Stimulated activated CD4-positive, alpha-beta T cell treated with anti-CD3 and anti-CD28 coated beads, Interleukin-4, amount 100 ng/mL, for 4 hours (primary cell): ENCODE measurements at places on chromosomes 5 and 9.
A peak's percentile ranks its signal among the peaks of the same experiment; 100 is the strongest.

GRCh38 chr5:91223886-91224285, 159.2 kb downstream of the ARRDC3 start:
- no peak for DNase-seq

GRCh38 chr5:31630931-31631330, 8.0 kb upstream of the PDZD2 start:
- no peak for DNase-seq

- DNase-seq, result no peak
These were observed 7.0 kb downstream of the SARDH start for GRCh38 chr9:133730994-133731715.

GRCh38 chr9:115276621-115277020, 158.7 kb upstream of the TNC start:
- DNase-seq, result no peak

DNA sequence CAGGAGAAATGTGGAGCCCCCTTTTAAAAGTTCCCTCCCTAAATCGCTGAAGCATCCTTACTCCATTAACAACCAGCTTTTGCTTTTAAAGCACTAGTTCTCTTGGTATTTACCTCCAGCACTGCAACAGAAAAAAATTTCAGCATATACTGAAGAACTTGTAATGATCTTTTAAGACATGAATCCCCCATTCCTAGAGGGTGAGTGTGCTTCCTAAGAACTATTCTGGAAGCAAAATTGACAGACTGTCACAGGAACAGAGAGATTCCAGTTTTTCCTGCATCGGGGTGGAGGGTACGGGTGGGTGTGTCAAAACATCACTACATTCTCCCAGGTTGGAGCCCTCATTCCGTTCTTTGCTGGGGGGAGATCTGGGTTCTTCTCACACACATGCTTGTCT, 151.9 kb downstream of the EBF1 start:
- DNase-seq, result no peak

DNA sequence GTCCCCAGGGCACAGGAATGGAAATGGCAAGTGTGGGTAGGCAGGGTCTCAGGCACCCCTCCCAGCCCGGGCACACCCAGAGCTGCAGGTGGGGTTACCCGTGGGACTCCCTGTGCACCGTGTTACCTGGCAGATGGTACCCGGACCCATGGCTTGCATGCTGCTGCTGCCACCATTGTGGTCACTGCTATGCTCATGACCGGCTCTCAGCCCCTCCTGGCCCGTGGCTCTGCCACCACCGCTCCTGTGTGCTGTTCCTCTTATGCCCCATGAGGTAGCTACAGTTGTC, 21.7 kb upstream of the HMCN2 start:
- no peak for DNase-seq

- DNase-seq, result no peak
These were observed 278.6 kb downstream of the SPOCK1 start for GRCh38 chr5:137220523-137220927.

DNA sequence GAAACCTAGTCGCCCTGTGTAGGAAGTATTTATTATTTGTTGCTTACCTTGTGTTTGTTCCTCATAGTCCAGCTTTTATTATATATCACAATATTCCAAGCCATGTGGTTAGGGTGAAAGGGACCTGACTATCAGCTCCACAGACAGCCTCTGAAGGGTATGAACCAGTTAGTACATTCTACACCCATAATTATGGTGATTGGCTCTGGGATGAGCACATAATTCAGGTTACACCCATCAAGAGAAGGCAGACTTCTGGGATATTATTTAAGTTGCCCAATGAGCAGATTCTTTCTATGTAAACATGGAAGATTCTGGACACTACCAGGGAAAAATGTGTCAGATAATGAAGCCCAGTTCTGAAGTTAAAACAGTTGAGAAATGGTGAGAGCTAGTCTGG, 168.0 kb downstream of the KIF4B start:
- DNase-seq, result no peak

DNA sequence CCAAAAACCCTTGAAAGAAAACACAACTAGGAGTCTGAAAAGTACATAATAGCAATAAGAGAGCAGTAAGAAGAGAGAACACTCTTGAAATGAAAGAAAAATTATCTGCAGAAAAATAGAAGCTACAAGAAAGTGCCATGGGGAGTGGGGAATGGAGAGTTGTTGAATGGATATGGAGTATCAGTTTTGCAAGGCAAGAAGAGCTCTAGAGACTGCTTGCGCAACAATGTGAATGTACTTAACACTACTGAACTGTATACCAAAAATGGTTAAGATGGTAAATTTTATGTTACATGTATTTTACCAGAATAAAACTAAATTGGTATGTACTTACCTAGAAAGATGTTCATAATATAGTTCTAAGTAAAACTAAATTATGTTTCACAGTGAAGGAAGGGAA, 54.8 kb upstream of the RASGRF2 start:
- no peak for DNase-seq

DNA sequence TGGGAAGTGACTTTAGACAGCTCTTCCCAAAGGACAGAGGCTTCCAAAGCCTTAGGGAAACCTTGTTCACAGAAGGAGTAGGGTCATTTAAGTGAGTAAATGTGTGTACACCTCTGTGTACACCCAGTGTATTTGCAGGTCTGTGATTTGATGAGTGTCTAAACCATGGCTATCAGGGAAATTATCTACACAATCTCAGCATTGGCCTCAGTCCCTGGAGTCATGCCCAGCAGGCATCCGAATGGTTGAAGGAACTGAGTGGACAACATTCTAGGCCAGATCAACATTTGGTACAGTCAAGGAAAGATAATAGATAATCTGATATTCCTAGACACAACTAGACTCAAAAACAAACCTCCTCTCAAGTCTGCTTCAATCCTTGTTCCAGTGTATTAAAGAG, 258.4 kb upstream of the DAPK1 start:
- no peak for DNase-seq

- no peak for DNase-seq
These were observed 149.3 kb upstream of the MPDZ start for GRCh38 chr9:13428766-13429165.

GRCh38 chr5:12392246-12392645, 488.0 kb upstream of the CTNND2 start:
- no peak for DNase-seq

DNA sequence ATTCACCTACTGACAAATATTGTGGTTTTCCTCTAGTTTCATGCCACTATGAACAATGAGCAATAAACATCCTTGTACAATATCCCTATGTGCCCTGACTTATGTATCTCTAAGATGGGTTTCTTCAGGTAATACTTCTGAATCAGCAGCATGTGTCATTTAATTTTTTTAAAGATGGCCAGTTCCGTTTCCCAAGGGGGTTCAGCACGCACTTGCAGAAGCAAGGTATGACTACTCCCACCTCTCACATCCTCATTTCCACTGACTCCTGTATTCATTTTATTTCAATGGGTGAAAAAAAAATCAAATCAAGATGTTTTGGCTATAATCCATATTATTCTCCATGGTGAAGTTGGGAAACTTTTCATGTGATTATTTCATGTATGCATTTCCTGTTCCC, 14.7 kb upstream of the ADAMTS19 start:
- no peak for DNase-seq

DNA sequence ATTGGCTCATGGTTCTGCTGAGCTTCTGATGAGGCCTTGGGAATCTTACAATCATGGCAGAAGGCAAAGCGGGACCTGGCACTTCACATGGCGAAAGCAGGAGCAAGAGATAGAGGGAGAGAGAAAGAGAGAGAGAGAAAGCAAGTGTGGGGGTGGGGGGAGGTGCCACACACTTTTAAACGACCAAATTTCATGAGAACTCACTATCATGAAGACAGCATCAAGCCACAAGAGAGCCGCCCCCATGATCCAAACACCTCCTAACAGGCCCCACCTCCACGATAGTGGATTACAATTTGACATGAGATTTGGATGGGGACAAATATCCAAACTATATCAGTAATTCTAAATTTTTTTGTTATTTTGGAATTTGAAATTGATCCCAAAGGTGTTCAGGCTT, 553.9 kb downstream of the PRR16 start:
- no peak for DNase-seq

DNA sequence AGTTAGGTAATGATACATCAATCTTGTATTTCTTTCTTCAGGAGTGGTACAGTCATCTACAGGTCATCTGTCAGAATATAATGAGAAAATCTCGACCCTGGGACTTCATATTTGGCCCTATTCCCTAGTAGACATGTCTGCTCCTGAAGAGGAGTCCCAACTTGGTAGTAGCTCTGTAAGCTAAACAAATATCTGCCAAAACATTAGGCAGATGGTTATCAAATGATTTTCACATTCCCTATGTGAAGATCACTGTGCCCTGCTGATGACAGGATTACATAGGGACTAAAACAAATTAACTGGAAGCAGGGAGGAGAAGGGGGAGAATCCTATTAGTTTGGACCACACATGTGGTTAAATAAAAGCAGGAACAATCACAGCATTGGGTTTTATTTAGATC, 138.6 kb upstream of the NFIB start:
- DNase-seq, result no peak

- DNase-seq, result no peak
These were observed 8.7 kb upstream of the CDKN2AIPNL start for GRCh38 chr5:134420343-134420742.

DNA sequence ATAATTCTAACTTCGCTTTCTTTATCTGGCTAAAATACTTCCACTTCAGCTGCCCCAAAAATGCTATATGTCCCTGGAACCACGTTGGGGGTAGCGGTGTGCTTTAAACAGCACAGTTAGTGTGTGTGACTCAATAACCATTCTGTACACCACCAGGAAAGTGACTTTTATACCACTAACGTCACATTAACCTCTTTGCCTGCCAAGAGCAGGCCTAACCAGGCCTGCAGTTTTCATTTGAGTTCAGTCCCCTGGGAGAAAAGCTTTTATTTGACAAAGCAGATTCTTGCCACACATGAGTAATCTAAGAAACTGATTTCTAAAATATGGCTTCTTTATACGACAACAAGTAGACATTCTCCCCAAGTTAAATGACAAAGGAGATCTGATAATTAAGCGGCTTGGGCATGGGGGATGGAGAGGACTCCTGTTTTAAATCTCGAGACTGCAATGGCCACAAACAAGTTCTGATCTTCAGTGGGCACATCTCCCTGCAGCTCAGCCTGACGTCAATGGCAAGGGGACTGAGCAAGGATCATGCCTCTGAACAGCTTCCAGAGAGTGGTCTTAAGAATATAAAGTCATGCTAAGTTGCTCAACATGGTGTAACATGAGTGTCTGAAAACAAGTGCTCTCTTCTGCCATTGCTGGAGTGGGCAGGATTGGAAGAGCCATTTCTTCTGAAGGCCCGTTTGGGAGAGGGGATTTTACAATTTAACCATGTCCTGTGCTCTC, 91.8 kb downstream of the GLIS3 start:
- DNase-seq, result no peak

DNA sequence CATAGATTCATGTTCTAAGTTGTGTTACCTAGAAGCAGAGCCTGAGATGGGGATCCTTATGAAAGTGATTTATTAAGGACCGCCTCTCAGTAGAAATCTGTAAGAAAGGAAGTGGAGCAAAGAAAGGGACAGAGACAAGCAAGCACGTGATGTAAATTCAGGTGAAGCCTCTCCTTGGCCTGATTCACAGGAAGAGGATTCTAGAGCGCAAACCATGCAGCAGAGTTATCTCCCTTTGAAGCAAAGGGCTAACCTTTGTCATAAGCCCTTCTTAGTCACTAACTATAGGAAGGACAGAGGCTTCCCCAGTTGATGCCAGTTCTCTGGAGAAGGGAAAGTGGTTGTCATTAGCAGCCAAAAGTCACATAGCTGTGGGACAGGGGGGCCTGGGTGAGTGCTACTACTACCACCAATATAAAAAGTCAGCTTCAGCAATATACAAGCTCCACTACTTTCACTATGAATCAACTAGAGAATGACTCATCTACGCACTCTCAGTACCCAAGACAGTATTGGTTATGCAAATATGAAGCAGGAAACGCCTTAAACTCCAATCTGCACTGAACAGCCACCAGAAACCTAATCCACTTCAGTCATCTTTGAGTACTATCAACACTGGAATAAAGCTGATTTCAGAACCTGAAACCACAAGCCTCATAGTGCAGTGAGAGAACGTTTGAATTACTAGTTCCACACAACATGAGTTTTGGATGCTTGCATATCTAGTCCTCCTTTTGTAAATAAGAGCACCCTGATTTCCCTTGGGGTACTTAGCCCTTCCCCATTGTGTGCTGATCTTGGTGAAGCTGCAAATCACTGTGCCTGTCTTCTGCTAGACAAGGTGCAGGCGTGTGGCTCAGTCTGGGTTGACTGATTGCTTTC, 162.7 kb downstream of the ZNF608 start:
- DNase-seq, result peak; percentile 4

DNA sequence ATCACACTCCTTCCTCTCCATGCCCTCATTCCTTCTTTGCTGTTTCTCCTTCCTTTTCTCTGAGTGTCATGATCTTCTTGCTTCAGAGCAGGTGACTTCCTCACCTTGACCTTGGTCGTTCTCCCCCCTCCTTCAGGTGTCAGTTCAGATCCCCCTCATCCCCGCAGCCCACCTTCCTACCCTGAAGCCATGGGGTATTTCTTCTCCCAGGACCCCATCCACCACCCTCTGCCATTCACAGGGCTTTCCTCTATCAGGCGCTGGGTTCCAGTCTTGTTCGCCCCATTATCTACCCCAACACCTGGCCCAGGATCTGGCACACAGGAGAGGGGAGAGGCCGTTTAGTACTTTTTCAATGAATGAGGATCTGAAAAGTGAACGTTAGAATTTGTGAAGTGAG, 101.0 kb downstream of the NSG2 start:
- no peak for DNase-seq

- DNase-seq, result no peak
These were observed 408.1 kb upstream of the PIK3R1 start for GRCh38 chr5:67807439-67807888.

DNA sequence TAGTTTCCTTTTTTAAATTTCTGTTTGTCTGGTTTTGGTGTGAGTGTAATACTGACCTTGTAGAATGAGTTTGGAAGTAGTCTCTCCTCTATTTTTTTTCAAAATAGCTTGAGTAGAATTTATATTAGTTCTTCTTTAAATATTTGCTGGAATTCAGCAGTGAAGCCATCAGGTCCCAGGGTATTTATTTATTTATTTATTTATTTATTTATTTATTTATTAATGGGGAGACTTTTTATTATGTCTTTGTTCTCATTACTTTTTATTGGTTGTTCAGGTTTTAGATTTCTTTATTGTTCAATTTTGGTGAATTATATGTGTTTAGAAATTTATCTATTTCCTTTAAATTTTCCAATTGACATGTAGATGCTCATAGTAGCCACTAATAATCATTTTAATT, 875.8 kb upstream of the COX7C start:
- no peak for DNase-seq

- DNase-seq, result no peak
These were observed 133.2 kb downstream of the TRIO start for GRCh38 chr5:14276380-14276779.

GRCh38 chr5:154478224-154478565, at the start of gene HAND1:
Gene HAND1 (minus strand): TSS chr5:154478227. CDS start chr5:154478008, 219 bp downstream.
- DNase-seq, result no peak

GRCh38 chr5:66340786-66341185, 196.7 kb downstream of the SREK1 start:
- DNase-seq, result no peak

DNA sequence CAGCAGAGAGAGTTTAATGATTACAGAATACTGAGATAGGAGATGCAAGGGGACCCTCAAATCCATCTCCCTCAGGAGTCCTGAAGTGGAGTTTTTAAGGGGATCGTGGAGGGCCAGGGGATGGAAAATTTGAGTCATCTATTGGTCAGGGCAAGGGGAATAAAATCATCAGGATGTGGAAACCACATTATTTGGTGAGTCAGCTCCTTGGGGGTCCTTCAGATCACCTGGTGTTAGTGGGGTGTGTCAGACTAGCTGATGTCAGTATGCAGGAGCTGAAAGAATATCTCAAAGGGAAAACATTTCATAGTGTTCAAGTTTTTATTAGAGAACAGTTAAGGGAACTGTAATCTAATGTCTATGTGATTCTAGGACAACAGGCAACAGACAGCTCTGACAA, 183.0 kb upstream of the FTMT start:
- no peak for DNase-seq
